Hepatocyte (in vitro differentiated cells): ENCODE measurements at places on chromosomes 5 and 9.

- no peak for DNase-seq
Observed at GRCh38 chr5:82901281-82901888, 175.8 kb downstream of the TMEM167A start.

GRCh38 chr5:132388244-132389050, 18.9 kb downstream of the SLC22A5 start:
- peak; percentile 47 for DNase-seq

DNA sequence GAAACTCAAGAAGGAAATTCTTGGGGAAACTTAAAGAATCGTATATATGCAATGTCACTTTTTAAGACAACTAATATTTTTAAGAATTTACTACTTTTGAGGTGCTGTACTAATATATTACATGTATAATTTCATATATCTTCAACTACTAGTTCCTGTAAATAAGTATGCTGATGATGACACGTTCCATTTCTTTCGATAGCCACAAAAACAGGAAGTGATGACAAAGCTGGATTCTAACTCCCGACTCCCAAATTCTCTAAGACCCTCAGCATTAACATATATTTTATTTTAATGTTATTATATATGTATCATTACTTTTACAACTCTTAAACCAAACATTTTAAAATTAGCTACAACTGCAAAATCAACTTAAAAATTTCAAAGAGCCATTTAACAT, 74.8 kb downstream of the STK32A start:
- no peak for DNase-seq

GRCh38 chr5:91027405-91028139, 355.5 kb downstream of the ARRDC3 start:
- DNase-seq: no peak

DNA sequence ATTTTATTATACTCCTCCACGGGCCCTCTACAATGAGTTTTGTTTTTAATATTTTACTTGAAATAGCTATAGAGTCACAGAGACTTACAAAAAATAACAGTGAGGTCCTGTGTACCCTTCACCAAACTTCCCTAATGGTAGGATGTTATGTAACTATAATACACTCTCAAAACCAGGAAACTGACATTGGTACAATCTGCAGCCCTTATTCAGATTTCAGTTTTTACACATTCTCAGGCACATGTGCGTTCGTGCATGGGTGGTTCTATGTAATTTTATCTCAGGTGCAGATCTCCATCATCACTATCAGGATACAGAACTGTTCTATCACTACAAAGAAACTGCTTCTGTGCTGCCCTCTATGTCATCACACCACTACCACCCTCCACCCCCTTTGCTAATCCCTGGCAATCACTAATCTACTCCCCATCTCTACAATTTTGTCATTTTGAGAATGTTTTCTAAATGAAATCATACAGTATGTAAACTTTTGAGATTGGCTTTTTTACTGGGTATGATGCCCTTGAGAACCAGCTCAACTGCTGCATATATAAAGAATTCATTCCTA, 16.4 kb downstream of the RAB14 start:
- DNase-seq: no peak

GRCh38 chr5:176748073-176748966, 62.0 kb upstream of the UNC5A start:
- DNase-seq: no peak

DNA sequence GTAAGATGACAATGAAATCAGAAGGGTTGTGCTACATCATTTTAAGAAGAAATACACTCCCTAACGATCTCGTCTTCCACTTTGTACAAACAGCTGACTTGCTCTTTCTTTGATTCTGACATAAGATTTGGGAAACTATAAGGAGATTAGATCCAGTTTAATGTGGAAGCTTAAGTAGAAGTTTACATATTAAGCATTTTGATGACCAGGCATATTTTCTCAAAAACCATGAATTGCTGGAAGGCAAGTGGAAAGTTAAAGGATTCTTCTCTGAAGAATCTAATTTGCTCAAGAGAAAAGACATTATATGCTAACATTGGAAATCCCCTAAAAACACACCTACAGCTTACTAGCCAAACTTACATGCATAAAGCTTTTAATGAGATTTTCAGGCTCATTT, 531.9 kb upstream of the PTPRD start:
- no peak for DNase-seq

- DNase-seq: no peak
Observed at GRCh38 chr5:79842006-79842881, 148.8 kb downstream of the MTX3 start.

- no peak for DNase-seq
Observed at GRCh38 chr9:136239983-136240330, 5.7 kb downstream of the QSOX2 start.

DNA sequence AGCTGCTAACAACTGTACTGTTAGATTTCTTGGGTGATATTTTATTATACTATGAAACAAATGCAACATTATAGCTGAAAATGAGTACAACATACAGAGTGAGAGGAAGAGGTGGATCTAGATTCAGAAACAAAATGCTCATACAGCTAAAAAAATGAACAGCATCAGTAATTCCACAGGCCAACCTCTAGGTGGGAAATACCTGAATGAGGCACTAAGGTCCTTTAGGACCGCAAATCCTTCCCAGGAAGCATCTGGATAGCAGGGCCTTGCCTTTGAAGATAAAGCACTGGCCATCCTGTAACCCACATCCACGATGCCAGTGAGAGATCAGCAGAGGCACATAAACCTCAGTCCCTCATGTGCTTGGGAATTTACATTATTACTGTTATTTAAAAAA, 310.8 kb downstream of the YTHDC2 start:
- DNase-seq: no peak

DNA sequence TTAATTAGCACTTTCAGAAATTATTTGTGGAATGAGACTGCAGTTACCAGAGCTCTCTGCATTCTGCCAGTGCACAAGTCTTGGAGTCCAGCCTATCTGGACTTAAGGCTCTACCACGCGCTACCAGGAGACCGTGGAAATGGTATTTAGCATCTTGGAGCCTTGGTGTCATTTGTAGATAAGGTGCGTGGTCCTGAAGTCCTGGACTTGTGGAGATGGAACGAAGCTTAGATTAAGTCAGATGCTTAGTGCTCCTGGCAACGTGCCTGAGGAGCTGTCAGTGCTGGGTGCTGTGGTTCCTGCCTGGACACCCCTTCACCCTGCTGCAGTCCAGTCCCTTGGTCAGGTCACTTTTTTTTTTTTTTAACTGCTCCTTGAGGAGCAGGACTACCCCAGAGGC, 59.7 kb downstream of the RCL1 start:
- DNase-seq: no peak

- DNase-seq: no peak
Observed at GRCh38 chr5:134777366-134777765, 18.8 kb downstream of the DDX46 start.

- no peak for DNase-seq
Observed at GRCh38 chr9:98135938-98136337, 16.9 kb upstream of the TRIM14 start.

DNA sequence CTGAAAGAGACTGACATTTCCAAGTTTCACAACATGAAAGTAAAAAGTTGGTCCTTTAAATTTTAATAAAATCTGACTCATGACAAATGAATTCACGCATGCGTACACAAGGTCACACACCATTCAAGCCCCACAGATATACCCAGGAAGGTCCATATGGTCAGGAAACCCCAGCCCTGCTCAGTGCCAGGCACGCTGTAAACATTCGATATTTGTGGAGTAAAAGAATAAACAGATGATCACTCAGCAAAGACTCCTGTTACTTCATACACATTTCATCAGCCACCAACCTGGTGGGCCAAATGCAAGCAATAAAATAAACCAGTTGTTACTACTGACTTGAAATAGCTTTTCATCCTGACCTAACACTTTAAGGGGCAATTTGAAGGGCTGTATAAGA, 158.0 kb upstream of the RETREG1 start:
- DNase-seq: no peak

DNA sequence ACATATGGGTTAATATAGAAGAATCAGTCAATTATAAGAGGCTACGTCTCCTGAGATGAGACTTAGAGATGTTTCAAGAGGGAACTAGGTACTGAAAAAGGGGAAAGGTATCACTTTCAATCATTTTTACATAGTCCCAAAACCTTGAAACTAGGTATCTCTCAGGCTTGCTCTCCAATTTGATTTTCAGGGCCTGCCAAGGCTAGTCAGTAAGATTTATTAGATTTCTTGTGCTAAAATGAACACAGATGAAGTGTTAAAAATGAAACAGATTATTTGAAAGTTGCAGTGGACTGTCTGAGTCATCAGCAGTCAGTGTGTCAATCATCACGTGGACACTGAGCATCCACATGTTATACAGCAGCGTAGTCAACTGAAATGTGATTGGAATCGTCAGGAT, 591.1 kb downstream of the DTWD2 start:
- no peak for DNase-seq

DNA sequence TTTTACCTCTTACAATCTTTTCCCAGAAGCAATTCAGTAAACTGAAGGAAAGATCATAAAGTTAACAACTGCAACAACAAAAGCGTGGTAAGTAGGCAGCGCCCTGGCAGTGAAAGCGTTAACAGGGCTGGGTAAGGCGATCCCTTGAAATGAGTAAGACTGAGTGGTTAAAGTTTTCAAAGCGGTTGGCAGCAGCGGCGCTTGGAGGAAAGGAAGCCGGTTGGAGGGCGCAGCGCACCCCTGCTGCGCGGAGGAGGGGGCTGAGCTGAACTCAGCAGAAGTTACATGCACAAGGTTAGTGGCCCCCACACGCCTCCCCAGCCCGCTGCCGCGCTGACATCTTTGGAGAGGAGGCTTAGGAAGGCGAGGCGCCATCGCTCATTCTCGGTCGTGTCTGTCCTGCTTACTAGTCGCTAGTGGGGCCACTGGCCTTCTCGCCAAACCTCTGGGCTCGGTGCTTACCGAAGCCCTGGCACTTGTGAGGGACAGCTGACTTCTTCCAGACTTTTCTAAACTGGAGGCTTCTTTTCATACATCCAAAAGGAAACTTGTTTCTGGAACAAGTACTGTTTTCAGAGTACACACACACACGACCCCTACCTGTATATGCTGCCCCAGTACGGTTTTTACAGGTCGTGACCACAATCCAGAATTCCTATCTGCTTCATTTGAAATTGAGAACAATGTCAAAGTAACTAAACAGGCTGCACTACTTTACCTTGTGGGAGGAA, at the start of gene SH3RF2:
Gene SH3RF2, plus strand, starts transcription at position 178 of the 731 bp plus-strand sequence. CDS start 1,351 bp downstream, outside the sequence.
- peak; percentile 85 for DNase-seq

- DNase-seq: no peak
Observed at GRCh38 chr5:83556190-83556589, 84.6 kb downstream of the VCAN start.

DNA sequence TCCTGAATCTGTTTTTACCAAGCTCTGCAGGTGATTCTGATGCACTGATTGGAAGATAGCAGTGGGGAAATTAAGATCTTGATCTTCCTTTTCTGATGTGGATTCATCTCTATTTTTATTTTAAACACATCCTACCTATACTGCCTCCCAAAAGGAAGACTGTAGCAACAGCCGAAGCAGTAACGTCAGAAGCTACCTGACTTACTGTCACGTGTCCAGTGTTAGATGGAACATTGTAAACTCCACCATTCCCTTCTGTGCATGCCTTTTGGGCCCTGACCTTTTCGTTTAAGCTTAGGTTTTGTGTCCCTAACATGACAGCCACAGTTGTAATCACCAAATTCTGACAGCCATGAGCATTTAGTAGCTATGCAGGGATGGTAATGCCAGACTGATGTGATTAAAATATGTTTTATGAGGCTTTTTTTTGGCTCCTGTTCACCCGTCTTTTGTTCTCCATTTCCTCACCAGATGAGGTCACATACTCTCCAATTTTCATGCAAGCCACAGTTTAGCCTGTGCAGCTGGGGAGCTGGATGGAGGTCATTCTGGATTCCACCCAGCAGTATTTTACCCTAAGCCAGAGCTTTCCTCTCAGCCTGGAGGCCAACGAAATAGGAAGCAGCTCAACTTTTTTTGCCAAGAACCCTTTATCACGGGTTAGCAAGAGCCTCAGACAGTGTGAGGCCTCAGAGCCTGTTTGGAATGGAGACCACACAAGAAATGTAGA, 15.6 kb upstream of the FOXD1 start:
- no peak for DNase-seq

- no peak for DNase-seq
Observed at GRCh38 chr5:33713136-33713765, 178.5 kb downstream of the ADAMTS12 start.

DNA sequence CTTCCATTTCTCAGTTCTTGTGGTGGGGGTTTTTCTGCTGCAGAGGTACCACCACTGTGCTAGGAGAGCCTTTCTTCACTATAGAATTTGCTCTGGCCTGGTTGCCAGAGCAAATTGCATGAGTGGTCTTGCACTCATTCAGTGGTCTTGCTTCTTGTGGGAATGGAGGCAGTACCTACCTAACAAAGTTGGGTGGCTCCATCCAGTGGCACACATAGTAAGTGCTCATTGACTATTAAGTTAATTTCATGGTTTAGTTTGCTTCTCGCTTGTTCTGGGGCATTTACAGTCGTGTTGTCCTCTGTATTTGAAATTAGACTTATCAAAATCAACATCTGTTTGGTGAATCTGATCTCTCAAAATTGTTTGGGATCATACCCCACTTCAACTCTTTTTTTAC, 23.0 kb downstream of the SLC28A3 start:
- no peak for DNase-seq

DNA sequence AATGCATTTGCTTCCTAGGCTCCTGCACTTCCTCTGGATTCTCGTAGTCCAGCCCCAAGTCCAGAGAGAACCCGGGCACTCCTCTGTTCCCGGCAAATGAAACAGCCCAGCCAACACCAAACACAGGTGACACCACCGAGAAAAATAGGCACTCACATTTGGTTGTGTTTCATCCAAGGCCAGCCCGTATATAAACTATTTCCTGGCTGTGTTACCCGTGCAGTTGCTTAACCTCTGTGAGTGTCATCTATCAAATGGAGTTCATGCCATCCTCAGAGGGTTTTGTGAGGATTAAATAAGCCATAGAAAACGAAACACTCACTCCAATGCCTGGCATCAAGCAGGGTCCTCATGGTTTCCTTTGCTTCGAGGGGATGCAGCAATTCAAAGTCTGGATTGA, 115.2 kb downstream of the BOD1 start:
- no peak for DNase-seq
